Activated CD4-positive, alpha-beta T cell treated with anti-CD3 and anti-CD28 coated beads, Interleukin-2, amount 50 U/mL, for 16 hours (primary cell): ENCODE measurements at places on chromosomes 16 and 17.
A peak's percentile ranks its signal among the peaks of the same experiment; 100 is the strongest.

GRCh38 chr17:79038545-79039135 lies 14.7 kb downstream of the C1QTNF1 start:
- no peak for DNase-seq

DNA sequence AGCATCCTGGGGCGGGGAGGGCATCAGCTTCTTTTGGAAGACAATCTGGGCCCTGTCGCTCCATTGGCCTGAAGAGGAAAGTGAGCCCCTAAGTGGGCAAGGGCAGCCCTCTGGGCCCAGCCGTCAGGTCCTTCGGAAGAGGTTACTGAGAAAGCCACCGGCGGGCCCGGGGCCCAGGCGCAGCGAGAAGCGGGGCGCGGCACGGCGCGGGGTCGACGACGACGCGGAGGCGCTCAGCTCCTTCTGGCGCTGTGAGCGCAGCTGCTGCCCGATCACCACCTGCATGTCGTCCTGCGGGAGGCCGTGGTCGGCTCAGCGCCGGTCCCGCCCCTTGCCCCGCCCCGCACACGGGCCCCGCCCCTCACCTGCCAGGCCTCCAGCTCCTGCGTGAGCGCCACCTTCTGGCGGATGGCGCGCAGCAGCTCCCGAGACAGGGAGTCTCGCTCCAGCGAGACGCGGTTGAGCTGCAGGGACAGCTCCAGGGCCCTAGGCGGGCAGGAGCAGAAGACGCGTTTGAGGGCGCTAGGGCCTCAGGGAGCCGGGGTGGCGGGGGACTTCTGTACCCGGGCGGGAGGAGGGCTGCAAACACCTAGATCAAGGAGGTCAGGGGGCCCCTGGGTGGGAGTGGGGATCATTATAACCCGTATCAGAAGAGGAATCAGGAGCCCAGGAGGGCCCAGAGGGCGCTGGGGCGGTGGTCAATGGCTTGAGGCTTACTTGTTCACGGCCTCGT lies 4.3 kb downstream of the THOC6 start:
- peak; percentile 91 for DNase-seq

DNA sequence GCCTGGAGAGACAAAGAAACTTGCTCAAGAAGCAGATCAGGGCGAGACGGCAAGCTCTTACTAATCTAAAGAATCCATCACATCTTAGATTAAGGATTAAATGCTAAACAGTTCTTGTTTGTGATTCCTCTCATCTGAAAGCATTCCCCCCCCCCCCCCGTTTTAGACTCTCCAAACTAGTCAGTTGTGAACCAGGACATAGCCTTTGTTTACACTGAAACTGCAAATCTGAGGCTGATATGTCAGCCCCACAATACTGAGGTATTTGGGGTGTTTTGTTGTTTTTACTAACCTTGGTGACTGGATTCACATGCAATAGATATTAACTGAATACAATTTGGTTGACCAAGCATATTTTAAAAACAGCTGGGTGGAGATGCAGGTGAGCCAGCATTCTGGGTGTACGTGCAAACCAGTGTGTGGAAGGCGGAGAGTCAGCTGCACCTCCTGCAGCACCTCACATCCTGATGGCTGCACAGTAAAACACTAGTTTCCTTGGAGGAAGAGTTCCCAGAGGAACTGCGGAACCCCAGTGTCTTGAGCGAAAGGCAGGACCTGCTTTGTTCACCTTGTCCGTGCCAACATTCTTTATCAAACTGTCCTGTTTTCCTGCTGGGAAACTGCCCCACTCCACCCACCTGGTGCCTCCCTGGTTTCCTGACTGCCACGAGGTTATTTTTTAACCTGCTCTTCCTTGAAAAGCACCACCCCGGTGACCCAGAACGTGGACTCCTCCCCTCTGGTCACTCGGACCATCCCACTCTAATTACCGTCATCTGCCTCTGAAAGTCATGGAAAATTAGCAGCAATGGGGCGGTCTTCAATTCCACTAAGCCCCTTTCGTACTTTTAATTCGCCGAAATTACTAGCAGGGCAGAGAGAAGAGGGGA lies 1.2 kb upstream of the YPEL2 start:
- peak; percentile 25 for DNase-seq

- DNase-seq: no peak
Observed at GRCh38 chr16:86076606-86077005, 177.6 kb downstream of the IRF8 start.

- no peak for DNase-seq
Observed at GRCh38 chr16:2323701-2324100, 16.8 kb downstream of the ABCA3 start.

GRCh38 chr17:9071811-9072498 lies 50.6 kb downstream of the NTN1 start:
- DNase-seq: no peak

DNA sequence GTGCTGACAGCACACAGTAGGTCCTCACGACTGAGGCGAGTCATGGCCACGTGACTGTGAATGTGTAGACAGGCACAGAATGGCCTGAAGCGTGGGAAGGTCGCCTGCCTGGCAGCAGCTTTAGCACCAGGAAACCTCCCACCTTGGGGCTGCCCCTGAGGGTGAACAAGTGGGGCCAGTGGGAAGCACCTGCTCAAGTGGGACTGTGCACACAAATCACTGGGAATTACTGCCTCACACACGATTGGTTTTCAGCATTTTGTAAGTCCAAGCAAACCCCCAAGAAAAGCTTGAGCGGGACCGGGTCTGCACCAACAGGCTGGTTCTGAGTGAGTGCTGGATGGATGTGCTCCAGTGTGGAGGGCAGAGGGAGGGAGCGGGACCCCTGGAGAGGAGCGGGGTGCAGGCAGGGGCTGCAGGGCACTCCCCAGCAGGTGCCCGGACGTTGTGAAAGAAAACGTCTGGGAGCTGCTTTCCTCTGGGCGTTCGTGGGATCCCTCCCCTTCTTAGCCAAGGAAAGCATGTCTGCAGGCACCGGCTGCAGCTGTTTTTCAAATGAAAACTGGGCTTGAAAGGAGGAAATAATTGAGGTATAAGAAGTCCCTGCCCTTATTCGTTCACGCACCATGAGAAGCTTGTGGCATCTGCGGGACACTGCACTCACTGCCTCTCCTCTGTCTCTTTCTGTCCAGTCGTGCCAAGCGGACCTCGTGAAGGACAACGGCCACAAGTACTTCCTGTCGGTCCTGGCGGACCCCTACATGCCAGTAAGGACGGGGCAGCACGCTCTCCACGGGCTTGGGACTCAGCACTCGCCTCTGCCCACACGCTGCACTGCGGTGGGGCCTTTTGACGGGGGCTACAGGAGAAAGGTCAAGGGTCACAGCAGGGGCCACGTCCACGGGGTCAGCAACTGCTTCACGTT lies 111.7 kb upstream of the CHMP6 start:
- DNase-seq: no peak

- no peak for DNase-seq
Observed at GRCh38 chr16:49696414-49697101, 159.4 kb downstream of the ZNF423 start.

DNA sequence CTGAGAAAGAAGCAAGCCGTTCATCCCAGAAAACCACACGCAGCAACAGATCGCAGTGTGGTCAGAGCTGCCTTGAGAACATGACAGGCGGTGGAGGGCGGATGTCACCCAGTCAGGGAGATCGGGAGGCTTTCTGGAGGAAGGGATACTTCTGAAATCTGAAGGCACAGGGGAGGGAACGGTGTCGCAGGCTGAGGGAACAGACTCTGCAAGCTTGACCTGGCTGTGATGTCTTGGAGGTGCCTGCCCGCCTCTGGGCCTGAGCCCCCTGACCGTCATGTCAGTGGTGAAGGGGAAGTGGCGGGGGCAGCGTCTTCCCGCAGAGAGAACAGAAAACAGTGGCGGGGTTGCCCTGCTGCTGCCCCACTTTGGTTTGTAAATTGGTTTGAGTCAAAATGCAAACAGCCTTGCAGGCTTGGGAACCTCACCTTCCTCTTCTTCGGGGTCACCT lies 8.1 kb upstream of the ATP2A3 start:
- DNase-seq: no peak

DNA sequence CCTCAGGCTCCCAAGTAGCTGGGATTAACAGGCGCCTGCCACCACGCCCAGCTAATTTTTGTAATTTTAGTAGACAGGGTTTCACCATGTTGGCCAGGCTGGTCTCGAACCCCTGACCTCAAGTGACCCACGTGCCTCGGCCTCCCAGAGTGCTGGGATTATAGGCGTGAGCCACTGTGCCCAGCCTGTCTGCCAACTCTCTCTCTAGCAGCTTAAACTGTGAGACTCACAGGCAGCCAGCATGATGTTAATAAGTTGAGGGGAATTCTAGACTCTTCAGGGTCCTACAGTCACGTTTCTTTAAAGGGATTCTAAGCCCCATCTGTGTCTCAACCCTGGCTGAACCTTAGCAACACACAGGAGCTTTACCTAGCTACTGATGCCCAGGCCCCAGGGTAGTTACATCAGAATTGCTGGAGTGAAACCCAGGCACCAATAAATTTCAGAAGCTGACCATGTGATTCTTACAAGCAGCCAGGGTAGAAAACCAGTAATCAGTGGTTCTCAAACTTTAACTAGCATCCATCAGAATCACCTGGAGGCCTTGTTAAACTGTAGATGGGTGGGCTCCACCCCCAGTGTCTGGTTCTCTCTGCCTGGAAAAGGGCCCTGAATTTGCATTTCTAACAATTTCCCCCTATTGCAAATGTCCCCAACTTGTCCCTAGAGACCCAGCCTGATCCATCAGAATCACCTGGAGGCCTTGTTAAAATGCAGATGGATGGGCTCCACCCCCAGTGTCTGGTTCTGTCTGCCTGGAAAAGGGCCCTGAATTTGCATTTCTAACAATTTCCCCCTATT lies 30.7 kb downstream of the GPRC5B start:
- DNase-seq: no peak

- DNase-seq: no peak
Observed at GRCh38 chr16:66402166-66402565, 24.9 kb upstream of the BEAN1 start.

GRCh38 chr17:69286257-69286656 lies 40.7 kb downstream of the ABCA5 start:
- no peak for DNase-seq

- no peak for DNase-seq
Observed at GRCh38 chr17:37280841-37281240, 94.9 kb upstream of the C17orf78 start.

DNA sequence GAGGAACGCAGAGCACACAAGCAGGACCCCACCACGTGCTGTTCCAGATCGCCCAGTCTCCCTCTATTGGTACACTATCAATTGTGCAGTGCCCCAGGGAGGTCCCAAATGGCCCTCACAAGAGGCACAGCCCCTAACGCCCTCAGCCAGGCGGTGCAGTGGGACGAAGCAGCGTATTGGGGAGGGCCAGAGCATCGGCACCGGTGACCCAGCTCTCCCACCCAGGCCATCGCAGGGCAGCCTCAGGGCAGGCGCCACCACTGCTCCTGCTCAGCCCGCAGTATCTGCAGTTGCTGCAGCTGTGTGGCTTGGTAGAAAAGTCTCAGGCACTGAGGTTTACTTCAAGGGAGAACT lies 5.9 kb upstream of the FAAP100 start:
- DNase-seq: no peak

DNA sequence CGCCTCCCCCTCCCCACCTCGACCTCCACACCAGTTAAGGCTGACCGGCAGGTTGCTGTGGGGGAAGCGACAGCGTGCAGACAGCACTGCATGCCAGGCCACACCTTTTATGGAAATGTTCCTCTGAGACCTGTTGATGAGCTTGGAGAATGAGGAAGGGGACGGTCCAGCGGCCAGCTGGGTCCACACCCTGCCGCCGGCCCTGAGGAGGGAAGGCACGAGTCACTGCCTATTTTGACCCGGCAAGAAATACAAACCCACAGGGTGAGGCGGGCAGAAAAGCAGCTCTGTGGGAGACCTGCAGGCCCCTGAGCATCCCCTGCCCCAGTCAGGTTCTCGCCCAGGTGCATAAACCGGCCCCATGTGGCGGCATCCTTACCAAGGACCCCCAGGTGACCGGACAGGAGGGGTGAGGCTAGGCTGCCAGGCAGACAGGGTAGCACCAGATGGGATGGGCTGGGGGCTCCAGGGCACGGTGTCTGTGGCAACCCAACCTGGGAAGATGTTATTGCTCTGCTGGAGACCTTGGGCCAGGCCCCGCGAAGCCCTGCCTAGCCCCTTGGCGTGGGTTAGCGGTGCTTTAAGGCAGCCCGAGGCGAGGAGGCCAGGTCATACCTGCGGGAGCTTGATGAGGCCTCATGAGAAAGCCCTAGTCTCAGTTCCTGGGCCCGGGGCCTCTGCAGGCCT lies 12.7 kb downstream of the NATD1 start:
- no peak for DNase-seq

GRCh38 chr17:40596261-40596919 lies 31.1 kb upstream of the CCR7 start:
- no peak for DNase-seq

DNA sequence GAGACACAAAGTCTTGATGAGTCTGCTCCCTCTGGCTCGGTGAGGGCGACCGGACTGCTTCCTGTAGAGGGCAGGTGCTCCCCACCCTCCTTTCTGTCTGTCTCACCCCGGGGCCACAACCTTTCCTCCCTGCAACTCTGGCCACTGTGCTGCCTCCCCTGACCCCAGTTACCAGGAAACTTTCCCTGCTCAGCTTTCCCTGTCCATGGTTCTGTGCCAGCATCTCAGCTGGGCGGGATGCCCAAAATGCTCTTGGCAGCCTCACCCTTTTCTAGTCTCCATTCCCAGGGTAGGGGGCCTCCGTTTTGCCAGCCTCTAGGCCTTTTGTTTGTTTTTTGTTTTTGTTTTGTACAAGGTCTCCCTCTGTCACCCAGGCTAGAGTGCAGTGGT lies 1.4 kb downstream of the PLD2 start:
- no peak for DNase-seq

GRCh38 chr16:58026139-58026704 lies 668 bp downstream of the MMP15 start:
- DNase-seq: no peak

DNA sequence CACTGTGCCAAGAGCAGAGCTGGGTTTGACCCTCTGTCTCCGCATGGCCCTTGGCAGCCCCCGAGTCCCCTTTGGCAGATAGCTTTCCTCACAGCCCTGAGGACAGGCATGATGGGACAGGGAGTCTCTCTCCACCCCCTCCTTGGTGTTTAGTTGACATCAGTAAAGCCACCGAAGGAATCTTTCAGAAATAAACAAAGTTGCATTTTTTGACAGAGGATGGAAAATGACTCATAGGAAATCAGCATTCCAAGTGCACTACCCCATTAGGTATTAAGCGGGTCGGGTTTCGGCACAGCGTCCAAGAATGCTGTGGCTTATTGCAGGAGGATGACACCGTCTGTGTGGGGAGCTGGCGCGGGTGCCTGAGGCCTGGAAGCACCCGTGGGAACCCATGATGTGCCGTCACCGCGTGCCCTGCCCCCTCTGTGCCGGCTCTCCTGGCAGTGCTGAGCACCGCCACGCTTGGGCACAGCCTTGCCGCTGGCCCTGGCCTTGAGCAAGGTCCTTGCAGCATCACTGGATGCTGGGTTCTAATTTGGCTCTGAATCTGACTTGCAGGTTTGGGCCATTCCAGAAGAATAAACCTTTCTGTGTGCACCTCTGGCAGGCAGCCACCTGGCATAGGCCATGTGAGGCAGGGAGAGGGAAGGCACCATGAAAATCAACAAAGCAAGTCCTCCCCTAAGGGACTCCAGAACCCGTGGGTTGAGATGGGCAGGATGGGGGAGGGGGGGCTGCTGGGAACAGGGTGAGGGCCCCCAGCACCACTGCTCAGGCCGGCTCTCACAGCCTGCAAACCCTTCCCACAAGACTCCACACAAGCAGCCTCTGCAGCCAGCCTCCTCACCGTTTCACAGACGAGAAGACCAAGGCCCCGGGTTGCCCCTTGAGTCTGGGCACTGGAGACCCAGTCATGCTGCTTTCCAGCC lies 50.5 kb upstream of the ZNF469 start:
- no peak for DNase-seq
